Activated T-helper 1 cell treated with anti-CD3 and anti-CD28 coated beads, Interleukin-2, amount 50 U/mL, for 16 hours (primary cell): ENCODE measurements at places on chromosomes 3 and 15.

- no peak for DNase-seq
These were observed 188.7 kb downstream of the THRB start for GRCh38 chr3:24305795-24306467.

DNA sequence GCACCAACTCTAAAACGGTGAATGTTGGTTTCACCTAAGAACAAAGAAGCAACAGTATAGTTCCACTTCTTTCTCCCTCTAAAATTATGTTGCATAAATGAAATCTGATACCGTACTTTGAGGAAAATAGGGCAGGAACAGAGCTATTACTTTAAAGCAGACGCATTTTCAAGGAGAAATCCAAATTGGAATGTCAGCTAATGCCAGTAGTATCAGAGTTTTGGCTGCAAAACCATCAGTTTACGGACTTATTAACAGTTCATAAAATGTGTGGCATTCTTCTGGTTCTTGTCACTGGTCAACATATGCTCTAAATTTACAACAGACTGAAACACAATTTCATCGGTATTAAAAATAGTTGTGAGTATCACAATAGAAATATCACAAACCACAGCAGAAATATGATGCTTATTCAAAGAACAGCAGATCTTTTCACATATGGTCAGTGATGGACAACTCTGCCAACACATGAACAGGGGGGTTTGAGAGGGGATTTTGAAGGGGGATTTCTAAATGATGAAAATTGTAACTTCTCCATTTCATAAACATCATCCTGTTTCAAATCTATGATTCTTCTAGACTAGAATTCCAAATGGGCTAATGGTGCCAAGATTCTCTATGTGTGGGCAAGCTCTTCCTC is 38.7 kb upstream of the ROBO2 start:
- DNase-seq, result no peak

DNA sequence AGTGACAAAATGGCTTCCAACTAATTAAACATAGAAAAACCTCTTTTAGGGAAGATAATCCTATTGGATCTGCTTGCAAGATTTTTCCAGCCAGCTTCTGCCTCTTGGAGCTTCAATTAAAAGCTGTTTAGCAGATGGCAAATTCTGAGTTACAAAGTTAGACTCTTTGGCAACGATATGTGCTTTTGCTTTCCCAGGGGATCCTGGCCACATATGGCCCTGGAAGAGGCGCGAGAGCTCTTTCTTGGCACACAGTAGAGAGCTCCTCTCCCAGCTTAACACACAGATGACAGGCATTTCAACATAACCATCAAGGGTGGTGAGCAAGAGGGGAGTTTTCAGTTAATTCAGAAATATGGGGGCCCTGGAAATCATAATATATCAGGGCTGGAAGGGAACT is 41.6 kb upstream of the GALNT15 start:
- DNase-seq, result no peak

- DNase-seq, result no peak
These were observed 2.4 kb downstream of the UROC1 start for GRCh38 chr3:126515066-126515706.

- DNase-seq, result no peak
These were observed 88.1 kb upstream of the GADL1 start for GRCh38 chr3:30982416-30983075.

- no peak for DNase-seq
These were observed 689.7 kb upstream of the BCHE start for GRCh38 chr3:166526881-166527280.

GRCh38 chr3:113634782-113635474 is 61.5 kb downstream of the USF3 start:
- no peak for DNase-seq

GRCh38 chr15:74696808-74697207 is 984 bp upstream of the EDC3 start:
- DNase-seq, result no peak

- DNase-seq, result no peak
These were observed 22.1 kb downstream of the KLHL25 start for GRCh38 chr15:85772668-85773067.

DNA sequence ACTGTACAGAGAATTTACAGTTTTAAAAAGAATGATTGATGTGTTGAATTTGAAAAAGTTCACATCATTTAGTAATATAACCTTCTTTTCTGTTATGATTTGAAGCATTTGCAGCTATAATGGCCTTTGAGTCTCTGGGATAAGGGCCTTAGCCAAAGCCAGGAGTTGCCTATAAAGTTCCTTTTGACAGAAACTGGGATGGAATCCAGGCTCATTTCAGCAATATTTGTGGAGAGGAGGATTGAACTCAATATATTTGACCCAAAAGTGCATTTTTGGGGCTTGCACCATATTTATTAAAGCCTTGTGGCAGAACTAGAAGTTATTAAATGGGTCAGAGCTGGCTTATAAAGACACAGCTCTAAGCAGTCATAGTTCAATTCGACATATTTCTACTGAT is 348.7 kb upstream of the EPHA3 start:
- no peak for DNase-seq

- no peak for DNase-seq
These were observed 17.5 kb downstream of the PPP2R3A start for GRCh38 chr3:135982922-135983581.

DNA sequence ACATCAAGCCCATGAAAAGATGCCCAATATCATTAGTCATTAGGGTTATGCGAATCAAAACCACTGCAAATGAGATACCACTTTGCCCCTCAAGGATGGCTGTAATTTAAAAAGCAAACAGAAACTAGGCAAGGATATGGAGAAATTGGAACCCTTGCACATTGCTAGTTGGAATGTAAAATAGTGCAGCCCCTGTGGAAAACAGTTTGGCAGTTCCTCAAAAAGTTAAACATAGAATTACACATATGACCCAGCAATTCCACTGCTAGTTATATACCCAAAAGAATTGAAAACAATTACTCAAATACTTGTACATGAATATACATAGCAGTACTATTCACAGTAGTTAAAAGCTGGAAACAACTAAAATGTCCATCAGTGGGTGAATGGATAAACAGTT is 186.8 kb upstream of the CGNL1 start:
- DNase-seq, result no peak

- DNase-seq, result no peak
These were observed 6.8 kb downstream of the UBE3A start for GRCh38 chr15:25431836-25432561.

DNA sequence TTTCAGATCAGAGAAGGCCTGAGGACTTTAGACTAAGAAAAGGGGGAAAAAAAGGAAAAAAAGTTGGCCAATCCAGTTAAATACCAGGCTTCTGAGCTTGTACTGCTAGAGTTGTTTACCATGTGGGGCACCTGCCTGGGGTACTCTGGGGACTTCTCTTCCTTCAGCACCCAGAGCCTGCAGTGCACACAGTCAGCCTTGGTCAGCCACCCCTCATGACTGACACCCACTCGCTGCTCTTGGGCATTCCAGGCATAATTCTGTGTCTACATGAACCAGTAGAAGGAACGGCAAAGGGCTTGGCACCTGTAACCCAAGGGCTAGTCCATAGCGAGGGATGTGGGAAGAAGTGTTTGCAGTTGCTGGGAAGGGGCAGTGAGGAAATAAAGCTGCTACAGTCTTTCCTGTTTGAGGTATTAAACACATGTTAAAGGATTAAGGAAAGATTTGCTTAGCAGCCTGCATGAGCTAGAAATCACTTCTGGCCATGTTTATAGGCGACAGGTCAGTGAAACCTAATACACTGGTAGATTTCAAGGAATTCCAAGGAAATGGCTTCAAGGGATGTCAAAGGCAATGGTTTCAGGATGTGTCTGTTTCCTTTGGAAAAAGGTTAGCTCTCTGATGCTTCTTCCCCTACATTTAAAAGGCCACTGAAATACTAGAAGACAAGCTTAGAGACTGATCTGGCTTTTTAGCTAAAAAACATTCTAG is 232.5 kb downstream of the CHST2 start:
- DNase-seq, result no peak

DNA sequence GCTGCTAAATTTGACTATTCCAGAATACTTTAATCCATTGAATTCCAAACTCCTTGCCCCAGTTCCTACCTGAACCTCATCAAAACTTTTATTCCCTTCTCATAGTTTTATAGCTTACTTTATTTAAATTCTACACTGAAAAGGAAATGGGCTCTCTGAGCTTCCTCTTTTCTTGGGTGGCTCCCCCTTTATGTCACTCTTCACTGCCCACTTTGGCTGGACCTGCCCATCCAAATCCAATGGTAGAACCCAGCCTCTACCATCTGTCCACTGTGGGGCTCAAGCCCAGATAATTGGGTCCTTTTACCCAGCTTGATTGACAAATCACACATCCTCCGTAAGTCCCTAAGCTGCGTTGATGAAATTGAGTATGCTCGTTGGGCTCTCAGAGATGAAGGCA is 216.5 kb downstream of the BBX start:
- no peak for DNase-seq

GRCh38 chr3:66452303-66453011 is 48.4 kb downstream of the LRIG1 start:
- DNase-seq, result no peak

DNA sequence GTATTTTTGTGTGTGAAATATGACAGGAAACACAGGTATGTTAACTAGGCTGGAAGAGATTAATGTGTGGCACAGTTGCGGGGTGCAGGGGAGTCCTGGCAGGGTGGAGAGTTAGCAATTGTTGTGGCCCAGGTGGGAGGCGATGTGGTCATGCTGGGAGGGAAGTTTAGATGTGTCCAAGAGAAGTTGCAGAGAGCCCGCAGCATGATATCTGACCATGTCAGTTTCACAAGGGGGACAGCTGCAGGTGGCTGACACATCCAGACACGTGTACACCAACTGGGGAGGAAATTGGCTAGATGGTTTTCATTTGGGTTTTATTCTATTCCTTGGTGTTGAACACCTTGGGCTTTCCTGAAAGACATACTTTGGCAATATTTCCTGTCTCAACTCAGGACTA is 172.8 kb upstream of the RGMA start:
- no peak for DNase-seq

GRCh38 chr3:63912768-63913588 is 795 bp upstream of the SCAANT1 start:
- DNase-seq, result peak; percentile 37

GRCh38 chr3:134552784-134553183 is 66.9 kb downstream of the CEP63 start:
- DNase-seq, result no peak

DNA sequence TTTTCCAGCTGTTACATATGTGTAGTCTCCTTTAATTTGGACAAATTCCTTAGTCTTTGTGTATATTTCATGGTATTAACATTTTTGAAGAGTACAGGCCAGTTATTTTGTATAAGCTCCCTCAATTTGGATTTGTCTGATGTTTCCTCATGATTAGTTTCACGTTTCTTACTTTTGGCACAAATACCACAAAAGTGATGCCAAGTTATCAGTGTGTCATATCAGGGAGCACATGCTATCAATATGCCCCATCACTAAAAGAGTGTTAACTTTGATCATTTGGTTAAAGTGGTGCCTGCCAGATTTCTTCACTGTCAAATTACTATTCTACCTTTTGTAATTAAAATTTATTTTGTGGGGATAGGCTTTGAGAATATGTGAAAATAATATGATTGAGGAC is 14.6 kb downstream of the PCNP start:
- DNase-seq, result no peak

DNA sequence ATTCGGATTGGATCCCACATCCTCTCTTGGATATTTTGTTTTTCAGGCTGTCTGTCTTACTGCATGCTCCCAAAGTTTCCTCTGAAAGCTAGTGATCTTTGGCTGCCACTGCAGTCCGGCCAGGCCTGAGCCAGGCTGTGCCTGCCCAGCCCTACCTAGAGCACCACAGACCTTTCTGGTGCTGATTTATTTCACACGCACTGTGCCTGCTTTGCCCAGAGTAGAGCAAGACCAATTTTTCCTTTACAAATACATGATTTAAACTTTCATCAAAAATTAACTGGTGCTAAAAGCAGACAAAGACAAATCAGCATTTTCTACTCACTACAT is 28.0 kb upstream of the NDUFB4 start:
- DNase-seq, result no peak

DNA sequence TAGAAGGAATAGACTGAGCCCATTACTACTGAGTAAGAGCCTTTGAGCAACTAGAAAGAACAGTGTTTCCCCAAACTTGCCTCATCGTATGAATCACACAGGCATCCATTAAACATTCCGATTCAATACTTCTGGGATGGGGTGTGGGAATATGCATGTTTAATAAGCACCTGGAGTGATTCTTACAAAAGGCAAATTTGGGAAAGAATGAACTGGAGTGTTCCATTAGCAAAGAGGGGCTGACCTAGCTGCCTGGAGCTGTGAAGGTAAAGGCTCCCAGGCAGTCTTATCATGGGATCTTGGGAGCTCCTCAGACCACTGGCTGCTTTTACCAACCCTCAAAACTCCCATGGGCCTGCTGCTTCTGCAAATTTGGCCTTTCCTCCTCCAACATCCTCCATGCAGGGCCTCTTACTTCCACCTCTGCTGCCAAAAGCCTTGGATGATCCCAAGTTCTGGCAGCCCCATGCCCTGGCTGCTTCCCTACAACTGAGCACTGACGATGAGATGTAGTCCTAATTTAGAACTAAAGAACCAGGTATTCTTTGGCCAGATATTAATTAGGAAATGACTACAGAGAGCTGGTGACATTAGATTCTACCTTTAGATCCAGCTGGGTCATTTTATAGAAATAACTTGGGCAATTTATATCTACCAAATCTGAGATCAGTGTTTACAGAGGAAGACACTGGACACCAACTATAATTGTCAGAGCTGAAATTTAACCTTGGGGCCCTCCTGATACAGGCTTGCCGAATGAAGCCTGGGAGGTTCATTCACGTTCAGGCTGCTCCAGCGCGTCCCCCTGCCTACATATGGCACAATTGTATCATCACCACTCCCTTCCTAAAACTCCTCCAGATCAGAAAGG is 11.2 kb upstream of the HOMER2 start:
- DNase-seq, result no peak

- DNase-seq, result no peak
These were observed 947.1 kb downstream of the FHIT start for GRCh38 chr3:60304112-60304511.

GRCh38 chr3:155465664-155466063 is 172.2 kb upstream of the STRIT1 start:
- DNase-seq, result no peak
